ENCODE measurements at places on chromosomes 2 and 18.

- no peak for DNase-seq
These were observed 278.4 kb downstream of the AGPS start for GRCh38 chr2:177670791-177671535.

DNA sequence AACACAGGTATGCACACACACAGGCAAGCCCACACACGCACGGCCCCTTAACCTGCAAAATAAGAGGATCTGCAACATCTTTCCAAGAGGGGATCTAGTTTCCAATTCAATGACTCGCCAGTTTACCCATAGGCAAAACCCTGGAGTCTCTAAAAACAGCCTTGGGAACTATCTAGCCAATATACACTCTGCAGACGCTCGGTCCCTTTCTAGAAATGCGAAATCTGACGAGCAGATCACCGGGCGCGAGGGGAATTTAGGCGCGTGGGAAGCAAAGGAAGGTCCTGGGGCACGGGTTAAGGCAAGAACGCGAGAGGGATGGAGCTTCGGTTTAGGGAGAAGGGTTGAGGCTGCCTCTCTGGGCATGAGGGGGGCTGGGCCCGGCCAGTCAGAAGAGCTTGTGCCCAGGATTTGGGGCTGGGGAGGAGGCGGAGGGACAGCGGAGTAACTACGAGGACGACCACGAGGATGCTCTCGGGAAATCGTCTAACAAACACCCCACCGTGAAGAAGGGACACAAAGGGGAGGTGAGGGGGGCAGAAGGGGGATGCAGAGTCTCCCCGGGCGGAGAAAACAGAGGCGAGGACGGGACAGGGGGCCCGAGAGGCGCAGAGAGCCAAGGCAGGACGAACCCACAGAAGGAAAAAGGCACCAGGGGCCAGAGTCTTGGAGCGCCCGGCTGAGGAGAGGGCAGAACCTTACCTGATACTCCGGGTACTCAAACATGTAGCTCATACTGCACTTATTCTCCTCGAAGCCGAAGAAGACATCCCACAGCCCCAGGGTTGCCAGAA, 542 bp downstream of the PGAP1 start:
- DNase-seq = no peak

- DNase-seq = no peak
These were observed 11.1 kb downstream of the ZSCAN30 start for GRCh38 chr18:35278969-35279368.

DNA sequence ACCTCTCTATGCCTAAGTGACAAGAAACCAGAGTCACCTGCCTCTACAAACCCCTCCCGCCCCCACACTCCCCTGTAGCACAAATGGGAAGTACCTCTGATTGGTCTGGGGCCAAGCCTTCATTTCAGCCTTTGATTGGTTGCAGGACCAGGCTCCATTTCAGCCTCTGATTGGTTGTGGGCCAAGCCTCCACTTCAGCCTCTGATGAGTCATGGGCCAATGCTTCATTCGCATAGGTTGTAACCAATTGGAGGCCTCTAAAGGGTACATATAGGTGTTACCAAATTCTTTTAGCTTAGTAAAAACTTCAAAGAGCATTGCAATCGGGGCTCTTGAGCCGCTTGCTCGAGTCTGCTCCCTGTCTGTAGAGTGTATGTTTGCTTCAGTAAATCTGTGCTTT, 25.0 kb downstream of the CCDC102B start:
- DNase-seq = no peak
